ENCODE measurements at places on chromosomes 3 and 15. TPM values are rescaled to one million over a fixed set of nuclear protein-coding genes. Genes with fewer than 3 reads are reported as not detected.

DNA sequence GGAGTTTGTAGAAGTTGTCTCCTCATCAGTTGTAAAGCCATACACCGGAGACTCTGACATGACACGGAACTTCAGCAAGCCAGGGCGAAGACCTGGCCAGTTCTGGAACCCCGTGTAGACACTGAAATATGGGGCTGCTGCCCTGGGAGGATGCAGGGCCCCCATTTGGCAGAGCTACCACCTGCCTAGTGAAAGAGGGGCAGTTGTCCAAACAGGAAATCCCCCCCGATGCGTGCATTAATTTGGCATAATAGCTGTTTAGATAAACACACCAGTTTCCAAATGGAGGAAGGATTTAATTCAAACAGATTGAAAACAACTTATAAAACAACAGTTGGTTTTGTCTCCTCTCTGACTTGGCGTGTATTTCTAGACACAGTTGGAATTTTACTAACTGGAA lies 357.2 kb downstream of the GABRG3 start:
- H3K27ac ChIP-seq, result no peak overlapping the region
- no peaks in the 10 kb centered on the region for H3K27me3 ChIP-seq
- DNase-seq, result no peak
- no peaks in the 10 kb centered on the region for H3K36me3 ChIP-seq

The GOLGA6A gene
- not detected for total RNA-seq

DNA sequence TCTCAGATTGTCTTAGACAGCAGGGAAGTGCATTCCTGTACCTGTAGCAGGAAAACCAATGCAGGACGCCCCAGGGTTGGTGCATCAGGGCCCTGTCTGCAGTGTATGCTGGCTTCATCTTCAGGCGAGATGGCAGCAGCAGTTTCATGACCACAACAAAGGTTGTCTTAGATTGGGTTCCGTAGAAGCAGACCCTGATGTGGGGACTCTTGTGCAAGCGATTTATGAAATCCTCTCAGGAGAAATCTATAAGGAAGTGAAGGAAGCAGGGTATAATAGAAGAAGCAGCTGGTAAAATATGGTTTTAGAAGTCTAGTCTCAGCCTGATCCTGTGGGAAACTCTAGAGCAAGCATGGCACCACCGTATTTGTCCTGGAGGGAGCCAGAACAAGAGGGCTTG lies 25.0 kb downstream of the DNAH1 start:
- no peak overlapping the region for H3K27ac ChIP-seq
- H3K36me3 ChIP-seq, result no peaks in the 10 kb centered on the region
- peaks cover 10% of the 10 kb centered on the region for H3K4me1 ChIP-seq
- H3K27me3 ChIP-seq, result no peaks in the 10 kb centered on the region
- no peak for DNase-seq
- H3K4me3 ChIP-seq, result no peak overlapping the region

GRCh38 chr3:96755519-96755918 lies 58.9 kb upstream of the EPHA6 start:
- no peaks in the 10 kb centered on the region for H3K36me3 ChIP-seq
- H3K4me1 ChIP-seq, result no peaks in the 10 kb centered on the region
- no peaks in the 10 kb centered on the region for H3K27me3 ChIP-seq
- no peak for DNase-seq

The CCR9 gene
- total RNA-seq, result not detected

The RPS17 gene
- 2,617 TPM for total RNA-seq

- H3K27me3 ChIP-seq, result no peaks in the 10 kb centered on the region
- H3K36me3 ChIP-seq, result no peaks in the 10 kb centered on the region
- H3K4me1 ChIP-seq, result peaks cover 12% of the 10 kb centered on the region
These were observed 216.9 kb upstream of the THBS1 start for GRCh38 chr15:39363761-39364586.

DNA sequence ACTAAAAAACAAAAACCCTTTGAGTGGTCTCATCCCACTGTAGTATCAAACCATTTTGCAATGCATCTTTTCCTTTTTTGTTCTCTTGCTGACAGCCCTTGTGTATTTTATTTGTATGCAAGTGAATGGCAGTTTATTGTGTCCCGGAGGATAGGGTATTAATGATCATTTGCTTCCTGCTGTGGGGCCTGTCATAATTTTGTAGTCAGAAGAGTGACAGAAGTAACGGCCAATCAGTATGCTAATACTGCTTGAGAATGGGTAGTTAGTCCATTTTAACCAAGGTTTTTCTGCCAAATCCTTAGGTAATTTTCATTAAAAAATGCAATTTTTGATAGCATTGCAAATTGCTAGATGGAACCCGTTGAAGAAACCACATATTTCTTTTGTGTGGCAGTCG lies 75.5 kb upstream of the PLSCR5 start:
- H3K4me3 ChIP-seq, result no peak overlapping the region
- H3K4me1 ChIP-seq, result no peaks in the 10 kb centered on the region
- DNase-seq, result no peak
- no peak overlapping the region for H3K27ac ChIP-seq
- no peaks in the 10 kb centered on the region for H3K36me3 ChIP-seq
- H3K27me3 ChIP-seq, result no peaks in the 10 kb centered on the region

GRCh38 chr3:159996018-159996417 lies 7.4 kb downstream of the IL12A start:
- H3K36me3 ChIP-seq, result 0 out of 2 replicates have a peak, but pooled peaks cover 2% of the 10 kb centered on the region
- H3K4me1 ChIP-seq, result peaks cover 5% of the 10 kb centered on the region
- H3K27ac ChIP-seq, result no peak overlapping the region
- no peak overlapping the region for H3K4me3 ChIP-seq

DNA sequence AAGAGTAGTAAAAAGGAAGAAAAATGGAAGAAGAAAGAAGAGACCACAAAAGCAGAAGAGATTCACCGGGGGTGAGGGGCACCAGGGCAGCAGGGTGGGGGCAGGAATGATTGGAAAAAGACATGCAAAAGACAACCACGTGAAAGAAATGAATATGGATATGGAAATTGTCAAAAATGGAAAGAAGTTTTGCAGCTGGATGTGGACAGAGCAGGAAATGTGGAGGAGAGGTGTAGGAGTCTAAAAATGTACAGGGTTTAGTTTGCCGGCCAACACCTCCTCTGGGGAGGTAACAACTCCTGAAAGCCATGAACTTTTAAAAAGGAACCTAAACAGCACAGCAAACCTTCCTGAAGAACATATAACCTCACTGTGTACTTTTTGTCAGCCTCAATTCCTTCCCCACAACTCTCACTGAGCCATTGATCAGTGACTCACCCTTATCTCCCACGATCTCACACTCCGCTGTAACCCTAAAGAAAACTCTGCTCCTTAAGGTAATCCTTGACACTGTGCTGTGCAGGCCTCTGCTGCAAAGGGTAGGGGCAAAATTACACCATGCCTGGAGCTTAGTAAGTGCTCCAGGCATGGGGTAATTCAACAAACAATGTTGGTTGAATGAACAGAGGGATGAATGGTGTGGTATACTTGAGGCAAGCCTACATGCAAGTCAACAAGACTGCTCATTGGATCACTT lies 100.2 kb upstream of the BOC start:
- no peak overlapping the region for H3K4me3 ChIP-seq
- H3K27ac ChIP-seq, result no peak overlapping the region
- H3K36me3 ChIP-seq, result no peaks in the 10 kb centered on the region
- peaks cover 22% of the 10 kb centered on the region for H3K27me3 ChIP-seq
- DNase-seq, result peak; percentile 42

- no peak for DNase-seq
- H3K27me3 ChIP-seq, result no peaks in the 10 kb centered on the region
- peaks cover 1% of the 10 kb centered on the region for H3K4me1 ChIP-seq
- H3K27ac ChIP-seq, result no peak overlapping the region
These were observed 3.9 kb downstream of the EAF1 start for GRCh38 chr3:15431256-15431837.

GRCh38 chr3:5192571-5193365 lies 5.3 kb downstream of the EDEM1 start:
- peaks cover 4% of the 10 kb centered on the region for H3K36me3 ChIP-seq
- H3K4me3 ChIP-seq, result no peak overlapping the region
- no peak overlapping the region for H3K27ac ChIP-seq
- no peaks in the 10 kb centered on the region for H3K27me3 ChIP-seq
- peaks cover 20% of the 10 kb centered on the region for H3K4me1 ChIP-seq

The TMC3 gene
- not detected for total RNA-seq

GRCh38 chr15:95826412-95827195 lies 503.9 kb upstream of the NR2F2 start:
- no peak overlapping the region for H3K4me3 ChIP-seq
- no peaks in the 10 kb centered on the region for H3K27me3 ChIP-seq
- no peak for DNase-seq
- H3K27ac ChIP-seq, result no peak overlapping the region
- no peaks in the 10 kb centered on the region for H3K4me1 ChIP-seq

The SMCO1 gene
- not detected for total RNA-seq

All from IMR-90 (cell line).